Caudate nucleus (tissue), 63 donors: ENCODE measurements at places on chromosomes 16 and 17.

- DNase-seq, result no peak
Observed at GRCh38 chr17:49520386-49521087, 25.4 kb downstream of the NGFR start.

DNA sequence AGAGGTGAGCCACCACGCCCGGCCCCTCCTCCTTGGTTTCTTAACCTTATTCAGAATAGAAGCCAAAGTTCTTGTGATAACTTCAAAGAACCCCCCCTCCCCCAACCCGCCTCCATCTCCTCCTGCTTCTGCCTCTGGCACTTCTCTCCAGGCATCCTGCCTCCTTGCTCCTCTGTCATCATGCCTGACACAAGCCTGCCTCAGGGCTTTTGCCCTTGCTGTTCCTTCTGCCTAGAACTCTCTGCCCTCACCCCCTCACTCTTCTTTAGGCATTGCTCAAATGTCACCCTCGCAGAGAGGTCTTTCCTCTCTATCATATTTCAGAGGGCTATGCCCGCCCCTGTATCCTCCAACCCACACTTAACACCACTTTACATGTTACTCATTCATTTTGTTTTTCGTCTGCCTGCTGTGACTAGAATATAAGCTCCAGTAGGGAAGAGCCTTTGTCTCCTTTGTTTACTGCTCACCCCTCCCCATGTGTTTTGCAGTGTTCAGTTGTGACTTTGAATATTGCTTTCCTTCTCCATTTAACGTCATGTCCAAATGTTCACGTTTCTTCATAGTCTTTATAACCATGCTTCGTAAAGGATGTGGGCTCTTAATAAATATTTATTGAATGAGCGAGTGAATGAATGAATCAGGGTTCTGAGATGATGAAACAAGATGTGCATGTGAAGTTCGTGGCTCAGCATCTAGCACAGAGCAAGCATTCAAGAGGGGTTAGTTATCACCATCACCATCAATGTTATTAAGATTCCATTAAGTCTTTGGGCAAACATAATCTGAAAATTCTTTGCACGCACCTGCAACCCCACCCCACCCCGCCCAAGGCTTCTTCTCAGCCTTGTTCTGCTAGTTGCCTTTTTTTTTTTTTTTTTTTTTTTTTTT lies 186.2 kb upstream of the WSCD1 start:
- no peak for DNase-seq

- DNase-seq, result no peak
Observed at GRCh38 chr16:25030420-25031131, 15.4 kb upstream of the ARHGAP17 start.

- peak; percentile 17 for DNase-seq
Observed at GRCh38 chr16:67198238-67198734, 645 bp upstream of the ELMO3 start.

- no peak for DNase-seq
Observed at GRCh38 chr16:14057878-14058382, 13.2 kb upstream of the MRTFB start.

DNA sequence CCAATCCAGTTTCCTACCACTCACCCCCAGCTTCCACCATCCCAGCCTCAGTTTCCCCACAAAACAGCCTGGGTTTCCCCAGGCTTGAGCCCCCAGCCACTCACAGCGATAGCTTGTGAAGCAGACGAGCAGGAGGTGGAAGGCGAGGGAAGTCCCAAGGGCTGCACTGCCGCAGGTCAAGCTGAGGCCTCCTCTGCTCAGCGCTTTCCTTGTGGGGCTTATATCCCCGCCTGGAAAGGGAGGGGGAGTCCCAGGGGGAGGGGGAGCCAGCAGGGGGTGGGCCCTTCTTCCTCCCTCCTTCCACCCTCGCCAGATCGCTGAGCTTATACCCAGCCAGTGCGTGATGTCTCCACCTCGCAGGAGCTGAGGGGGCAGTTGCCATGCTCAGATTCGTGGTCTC lies at the start of gene PYY:
PYY (minus strand) TSS at position 195 of the 400 bp plus-strand sequence. CDS start 457 bp downstream, outside the sequence.
- no peak for DNase-seq

DNA sequence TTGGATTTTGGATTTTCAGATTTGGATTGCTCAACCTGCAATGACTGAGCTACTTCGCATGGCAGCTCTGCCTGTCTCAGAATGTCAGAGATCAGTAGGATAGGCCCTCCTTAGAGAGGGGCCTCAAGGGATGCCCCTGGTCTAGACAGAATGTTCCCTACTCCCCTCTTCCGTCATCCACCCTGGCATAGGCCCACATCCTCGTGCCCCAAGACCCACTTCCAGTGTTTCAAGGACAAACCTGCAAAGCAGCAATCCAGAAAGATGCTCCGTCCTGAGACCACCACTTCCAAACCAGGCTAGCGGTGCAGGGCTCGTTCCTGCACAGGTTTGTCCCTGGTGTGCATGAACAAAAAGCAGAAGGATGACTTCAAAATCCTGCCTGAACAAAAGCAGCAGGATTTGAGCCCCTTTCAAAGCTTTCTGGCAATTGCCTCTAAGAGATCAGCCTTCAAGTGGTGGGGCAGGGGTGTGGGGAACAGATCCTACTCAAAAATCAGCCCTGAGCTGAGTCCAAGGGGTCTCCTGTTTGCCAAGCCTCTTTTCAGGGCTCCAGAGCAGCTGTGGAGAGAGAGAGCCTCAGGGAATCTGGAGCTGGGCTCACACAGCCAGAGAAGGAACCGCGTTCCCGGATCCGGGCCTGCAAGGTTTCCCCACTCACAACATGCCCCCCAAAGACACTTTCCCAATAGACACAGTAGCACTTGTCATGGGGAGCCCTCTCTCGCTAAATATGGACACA lies 121.1 kb downstream of the SOCS1 start:
- DNase-seq, result no peak

DNA sequence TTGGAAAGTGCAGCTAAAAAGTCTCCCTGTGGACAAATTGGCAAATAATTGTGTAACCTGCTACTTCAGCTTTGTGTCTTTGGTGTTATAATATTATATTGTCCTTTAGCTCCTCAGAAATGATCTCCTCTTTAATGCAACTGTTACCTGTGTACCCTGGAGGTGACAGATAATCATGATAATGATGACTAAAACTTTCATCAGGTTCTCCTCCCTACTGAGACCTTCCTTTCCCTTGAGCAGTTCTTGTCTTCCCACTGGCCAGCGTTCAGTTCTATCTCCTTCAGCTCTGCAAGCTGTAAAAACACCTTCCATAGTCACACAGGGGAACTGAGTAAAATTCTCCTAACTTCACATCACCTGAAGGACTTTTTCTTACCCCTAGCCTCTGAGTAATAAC lies 14.7 kb downstream of the KRT12 start:
- no peak for DNase-seq

DNA sequence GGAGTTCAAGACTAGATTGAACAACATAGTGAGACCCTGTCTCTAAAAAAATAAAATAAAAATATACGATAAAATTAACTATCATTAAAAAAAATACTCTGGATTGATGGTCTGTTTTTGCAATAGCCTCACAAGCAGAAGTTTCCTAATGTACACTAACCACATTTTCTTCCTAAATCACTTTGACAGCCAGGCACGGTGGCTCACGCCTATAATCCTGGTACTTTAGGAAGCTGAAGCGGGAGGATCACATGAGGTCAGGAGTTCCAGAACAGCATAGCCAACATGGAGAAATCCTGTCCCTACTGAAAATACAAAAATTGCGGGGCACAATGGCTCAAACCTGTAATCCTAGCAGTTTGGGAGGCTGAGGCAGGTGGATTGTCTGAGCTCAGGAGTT lies 64.7 kb downstream of the HELZ start:
- no peak for DNase-seq

DNA sequence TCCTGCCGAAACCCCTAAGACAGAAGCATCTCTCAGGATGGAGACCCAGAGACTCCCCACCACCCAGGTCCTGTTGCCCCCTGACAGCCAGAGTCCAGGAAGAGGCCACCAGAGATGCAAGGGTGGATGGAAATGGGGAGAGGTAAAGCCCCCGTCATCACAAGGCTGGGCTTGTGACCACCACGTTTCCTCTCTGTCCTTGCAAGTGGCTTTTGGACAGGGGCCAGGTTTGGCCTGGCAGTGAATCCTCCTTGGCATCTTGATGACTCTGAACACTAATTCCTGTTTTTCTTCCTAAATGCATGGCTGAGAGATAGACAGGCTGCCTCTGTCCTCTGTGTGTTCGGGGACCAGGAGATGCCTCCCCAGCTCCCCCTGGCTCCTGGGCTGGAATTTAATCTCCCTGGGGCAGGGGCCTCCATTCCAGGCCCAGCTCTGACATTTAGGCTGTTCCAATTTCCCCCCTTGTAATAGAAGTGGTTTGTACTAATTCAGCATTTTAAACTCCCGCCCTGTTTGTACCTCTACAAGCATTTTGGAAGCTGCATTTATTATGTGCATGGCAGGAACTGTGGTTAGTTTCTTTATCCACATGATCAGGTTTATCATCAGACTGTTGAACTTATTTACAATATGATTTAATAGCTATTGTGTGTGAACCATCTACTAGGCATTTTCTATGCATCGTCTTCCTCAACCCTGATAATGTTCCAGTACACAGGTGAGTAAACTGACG lies 116.1 kb upstream of the IRX6 start:
- DNase-seq, result no peak

DNA sequence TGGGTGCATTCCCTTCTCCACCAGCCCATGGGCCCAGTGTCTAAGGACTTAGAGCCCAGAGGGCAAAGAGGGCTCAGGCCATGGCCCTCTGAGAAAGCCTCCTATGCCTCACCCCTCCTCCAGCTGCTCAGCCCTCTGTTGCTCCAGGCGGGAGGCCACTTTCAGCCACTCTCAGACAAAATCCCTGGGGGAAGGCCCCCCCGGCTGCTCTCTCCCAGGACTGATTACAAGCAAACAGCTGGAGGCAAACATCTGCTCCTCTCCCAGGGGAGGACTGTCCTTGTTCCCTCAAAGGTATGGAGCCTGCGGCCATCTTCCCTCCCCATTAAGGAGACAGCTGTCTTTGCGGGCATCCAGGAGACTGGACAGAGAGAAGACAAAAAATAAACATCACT lies 54.9 kb upstream of the DLX4 start:
- DNase-seq, result no peak

DNA sequence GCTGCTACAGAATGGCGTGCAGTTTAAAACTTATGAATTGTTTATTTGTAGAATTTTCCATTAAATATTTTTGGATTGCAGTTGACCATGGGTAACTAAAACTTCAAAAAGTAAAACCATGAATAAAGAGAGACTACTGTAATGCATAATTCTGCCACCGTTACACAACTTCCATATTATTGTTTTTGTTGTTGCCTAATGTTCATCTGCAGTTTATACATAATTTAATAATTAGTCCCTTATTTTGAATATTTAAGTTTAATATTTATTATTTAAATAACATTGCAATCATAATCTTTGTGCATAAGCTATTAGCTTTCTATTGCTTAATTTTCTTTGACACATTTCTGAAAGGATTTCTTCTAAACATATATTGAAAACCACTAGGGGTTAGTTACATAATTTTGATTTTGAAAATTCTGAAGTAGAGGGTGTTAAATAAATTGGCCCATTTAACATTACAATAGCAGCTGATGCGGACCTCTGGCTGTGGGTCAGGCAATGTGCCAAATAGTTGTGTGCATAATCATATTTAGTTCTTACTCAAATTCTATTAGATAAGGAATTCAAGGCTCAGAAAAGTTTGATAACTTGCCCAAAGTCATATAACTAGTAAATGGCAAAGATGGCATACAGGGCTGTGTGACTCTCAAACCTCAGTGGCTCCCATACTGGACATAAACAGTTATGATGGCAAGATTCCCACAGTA lies 31.1 kb downstream of the PPM1E start:
- DNase-seq, result no peak

GRCh38 chr16:87621976-87622713 lies 19.8 kb downstream of the JPH3 start:
- DNase-seq, result no peak

- DNase-seq, result no peak
Observed at GRCh38 chr17:42034059-42034458, 14.2 kb downstream of the NKIRAS2 start.

- DNase-seq, result no peak
Observed at GRCh38 chr17:41360296-41360995, 9.2 kb downstream of the KRT33B start.

DNA sequence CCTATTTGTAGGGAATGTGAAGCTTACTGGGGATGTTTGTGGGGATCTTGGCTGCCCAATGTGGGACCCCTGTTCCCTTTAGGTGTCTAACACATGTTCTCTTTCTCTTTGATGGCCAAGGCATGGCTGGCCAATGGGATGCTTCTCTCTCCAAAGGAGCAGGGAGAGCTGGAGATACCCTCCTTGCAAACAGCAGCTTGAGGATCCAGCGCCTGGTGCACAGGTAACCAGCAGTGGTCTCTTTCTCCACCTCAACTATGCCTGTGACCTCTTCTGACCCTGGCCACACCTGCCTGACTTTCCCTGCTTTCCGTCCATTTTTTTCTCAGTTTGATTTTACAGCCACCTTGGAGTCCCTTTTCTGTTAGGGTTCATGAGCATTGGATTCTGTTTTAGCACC lies 16.8 kb upstream of the NKD1 start:
- DNase-seq, result no peak

GRCh38 chr16:49399594-49400364 lies 26.2 kb downstream of the C16orf78 start:
- no peak for DNase-seq

GRCh38 chr17:77204536-77204935 lies 63.8 kb downstream of the SEC14L1 start:
- no peak for DNase-seq

DNA sequence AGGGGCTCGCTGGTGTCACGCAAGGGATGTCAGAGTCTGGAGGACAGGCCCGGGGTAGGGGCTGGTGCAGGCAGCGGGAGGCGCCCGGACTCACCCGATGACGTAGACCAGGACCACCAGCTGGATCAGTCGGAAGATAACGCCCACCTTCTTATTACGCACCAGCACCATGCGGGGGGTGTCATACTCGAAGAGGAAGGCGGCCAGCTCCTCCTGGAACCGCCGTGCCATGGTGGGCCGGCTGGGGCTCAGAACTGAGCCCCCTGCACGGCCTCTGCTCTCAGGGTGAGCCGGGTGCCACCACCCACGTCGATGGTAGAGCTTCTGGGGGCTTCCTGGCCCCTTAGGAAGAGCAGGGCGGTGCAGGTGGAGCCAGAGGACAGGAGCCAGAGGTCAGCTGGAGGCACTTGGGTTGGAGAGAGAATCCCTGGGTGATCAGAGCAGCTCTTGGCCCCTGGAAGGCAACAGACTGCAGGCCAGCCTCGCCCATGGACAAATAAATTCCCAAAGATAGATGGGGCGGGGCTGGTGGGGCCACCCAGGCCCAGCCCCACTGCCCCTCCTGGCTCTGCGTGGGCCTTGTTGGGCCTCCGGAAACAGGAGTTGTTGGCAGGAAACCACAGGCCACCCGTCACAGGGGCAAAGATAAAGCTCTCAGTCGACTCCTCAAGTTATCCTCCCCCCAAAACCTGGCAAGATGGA lies at the start of gene P2RX1:
P2RX1 (minus strand) TSS at position 471 of the 702 bp plus-strand sequence; CDS start at position 231, 240 bp downstream.
- DNase-seq, result no peak
